ENCODE measurements at places on chromosomes 1 and 21.

- DNase-seq: no peak
These were observed 56.2 kb downstream of the ENAH start for GRCh38 chr1:225596736-225597135.

DNA sequence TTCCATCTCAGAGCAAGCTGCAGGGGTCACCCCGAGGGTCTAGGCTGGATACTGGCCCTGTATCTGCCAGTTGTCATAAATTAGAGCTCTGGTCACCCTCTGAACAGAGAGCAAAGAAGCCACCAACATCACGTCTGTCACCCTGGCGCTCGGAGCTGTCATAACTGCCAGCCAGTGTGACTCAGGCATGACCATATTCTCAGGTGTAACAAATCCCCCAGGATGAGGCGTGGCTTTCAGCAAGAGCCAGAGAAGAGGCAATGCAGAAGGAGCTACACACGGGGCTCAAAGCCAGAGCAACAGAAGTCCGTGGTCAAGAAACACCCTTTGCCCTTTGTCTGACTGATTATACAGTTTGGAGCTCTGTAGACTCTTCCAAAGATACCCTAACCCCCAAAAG, 40.0 kb downstream of the PRAMEF20 start:
- DNase-seq: no peak

GRCh38 chr21:22231013-22231412, 1232.8 kb downstream of the NCAM2 start:
- no peak for DNase-seq

DNA sequence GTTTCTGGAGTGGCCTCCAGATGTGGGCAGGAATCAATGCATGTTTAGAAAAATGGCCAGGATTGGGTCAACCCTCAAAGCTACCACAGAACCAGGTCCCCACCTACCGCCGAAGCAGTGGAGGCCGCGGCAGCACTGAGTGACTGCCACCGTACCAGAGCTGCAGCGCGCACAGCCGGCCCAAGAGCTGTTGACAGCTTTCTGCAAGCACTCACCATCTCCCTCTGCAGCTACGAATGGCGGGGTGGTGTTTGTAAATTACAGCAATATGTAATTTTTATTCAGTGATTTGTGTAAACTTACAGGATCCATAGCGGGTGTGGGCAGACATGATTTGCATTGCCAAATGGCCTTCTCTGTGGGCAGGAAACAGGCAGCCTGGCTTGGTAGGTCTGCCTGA, 96.4 kb downstream of the CAMK2N1 start:
- DNase-seq: no peak

- no peak for DNase-seq
These were observed 738.1 kb upstream of the CHRM3 start for GRCh38 chr1:238648296-238648695.

- no peak for DNase-seq
These were observed 39.5 kb upstream of the STMN1 start for GRCh38 chr1:25945761-25946160.

Measured in fibroblast of skin of left quadriceps (primary cell).